ENCODE measurements at places on chromosomes 12 and 14.

- no peak for DNase-seq
Observed at GRCh38 chr12:68580911-68581310, 29.8 kb upstream of the RAP1B start.

DNA sequence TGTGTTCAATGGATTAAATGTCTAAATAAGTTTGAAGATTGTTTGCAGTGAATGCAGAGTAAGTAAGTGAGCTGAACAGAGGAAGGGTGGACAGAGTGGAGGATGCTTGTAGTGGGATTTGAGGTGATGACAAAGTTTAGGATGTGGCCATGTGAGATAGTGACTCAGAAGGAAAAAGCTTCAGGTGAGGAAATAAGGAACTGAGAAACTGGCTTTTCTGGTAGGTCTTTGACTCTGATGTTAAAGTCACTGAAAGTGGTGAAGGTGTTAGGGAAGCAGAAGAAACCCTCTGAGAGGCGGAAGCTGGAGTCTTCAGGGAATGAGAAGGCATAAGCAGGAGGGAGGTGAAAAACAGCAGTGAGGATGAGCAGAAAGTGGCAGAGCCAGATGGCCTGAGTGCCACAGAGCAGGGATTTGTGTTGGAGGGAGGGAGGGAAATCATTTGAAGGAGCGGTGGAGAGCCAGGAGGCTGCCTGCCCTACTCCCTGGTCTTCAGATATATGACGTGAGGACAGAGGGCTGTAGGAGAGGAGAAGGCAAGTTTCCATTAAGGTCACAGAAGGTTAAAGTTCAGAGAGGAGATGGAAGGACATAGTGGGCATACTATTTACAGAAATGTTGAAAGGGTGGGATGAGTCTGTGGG lies 24.8 kb downstream of the RGS6 start:
- DNase-seq: no peak

DNA sequence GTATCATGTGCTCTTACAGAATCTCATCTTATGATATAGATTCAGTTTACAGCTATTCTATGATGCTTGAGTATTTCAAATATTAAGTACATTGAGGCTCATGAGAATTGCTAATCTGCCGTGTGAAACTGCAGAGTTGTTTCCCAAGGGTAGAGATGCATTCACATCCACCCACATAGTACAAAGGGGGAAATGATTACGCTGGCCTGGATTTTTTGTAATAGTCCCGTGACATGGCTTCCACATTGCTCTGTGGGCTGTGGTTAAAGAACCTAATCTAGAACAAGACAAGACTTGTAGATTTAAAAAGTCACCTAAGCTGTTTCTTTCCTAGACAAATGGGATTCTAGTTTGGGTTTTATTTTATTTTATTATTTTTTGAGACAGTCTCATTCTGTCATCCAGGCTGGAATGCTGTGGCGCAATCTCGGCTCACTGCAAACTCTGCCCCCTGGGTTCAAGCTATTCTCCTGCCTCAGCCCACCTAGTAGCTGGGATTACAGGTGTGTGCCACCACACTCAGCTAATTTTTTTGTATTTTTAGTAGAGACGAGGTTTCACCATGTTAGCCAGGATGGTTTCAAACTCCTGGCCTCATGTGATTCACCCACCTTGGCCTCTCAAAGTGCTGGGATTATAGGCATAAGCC lies 13.0 kb upstream of the RIOX1 start:
- peak; percentile 92 for DNase-seq

GRCh38 chr14:50560931-50561285 lies 963 bp downstream of the ATL1 start:
- peak; percentile 94 for DNase-seq

DNA sequence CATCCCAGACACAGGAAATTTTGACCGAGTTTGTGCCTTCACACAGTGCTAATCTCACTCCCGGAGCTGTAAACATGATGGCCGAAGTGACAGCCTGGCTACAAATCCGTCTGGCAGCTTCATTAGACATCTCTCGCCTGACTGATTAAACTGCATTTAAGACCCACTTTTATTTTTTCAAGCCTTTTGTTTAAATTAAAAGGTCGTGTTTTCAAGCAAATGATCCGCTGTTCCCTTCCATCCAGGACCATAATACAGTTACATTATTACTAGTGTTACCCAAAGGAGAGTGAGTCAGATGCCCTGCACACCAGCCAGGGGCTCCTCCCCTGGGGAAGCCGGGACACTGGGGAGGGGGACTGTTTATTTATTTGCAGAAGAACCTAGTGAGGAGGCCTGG lies 200.2 kb downstream of the EXOC5 start:
- no peak for DNase-seq

DNA sequence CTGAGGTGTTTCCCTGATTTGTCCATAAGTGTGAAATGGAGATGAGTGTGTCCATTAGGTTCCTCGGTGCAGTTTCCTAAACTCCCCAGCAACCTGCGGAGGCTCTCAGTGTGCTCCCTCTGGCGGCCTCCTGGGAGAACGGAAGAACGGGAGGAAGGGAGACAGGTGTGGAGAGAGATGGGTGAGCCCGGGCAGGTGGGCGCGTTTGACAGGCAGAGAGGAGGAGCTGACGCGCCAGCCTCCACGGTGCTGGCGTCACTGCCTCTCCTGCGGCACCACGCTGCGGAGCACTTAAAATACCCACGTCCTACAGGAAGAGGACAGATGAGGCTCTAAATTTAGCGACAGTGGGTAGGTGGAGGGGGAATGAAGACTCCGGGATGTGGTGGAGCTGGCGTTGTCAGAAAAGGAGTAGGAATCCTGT lies 26.8 kb upstream of the PEX5 start:
- no peak for DNase-seq

DNA sequence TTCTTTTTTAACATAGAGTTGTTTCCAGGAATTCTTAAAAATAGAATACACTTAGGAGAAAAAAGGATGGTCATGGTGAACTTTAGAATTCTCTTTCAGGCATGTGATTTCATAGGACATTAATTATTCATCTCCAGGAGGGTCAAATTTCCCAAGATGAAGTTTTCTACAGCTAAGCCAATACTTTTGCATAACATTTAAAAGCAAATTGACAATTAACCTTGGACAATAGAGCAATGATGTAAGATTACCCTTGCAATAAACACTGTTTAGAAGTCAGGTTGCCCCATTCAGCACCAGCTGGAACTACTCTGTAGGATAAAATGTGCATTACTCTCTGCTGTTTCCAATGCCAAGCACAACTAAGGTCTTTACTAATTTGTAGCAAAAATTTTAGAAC lies 49.5 kb downstream of the SIX1 start:
- no peak for DNase-seq

DNA sequence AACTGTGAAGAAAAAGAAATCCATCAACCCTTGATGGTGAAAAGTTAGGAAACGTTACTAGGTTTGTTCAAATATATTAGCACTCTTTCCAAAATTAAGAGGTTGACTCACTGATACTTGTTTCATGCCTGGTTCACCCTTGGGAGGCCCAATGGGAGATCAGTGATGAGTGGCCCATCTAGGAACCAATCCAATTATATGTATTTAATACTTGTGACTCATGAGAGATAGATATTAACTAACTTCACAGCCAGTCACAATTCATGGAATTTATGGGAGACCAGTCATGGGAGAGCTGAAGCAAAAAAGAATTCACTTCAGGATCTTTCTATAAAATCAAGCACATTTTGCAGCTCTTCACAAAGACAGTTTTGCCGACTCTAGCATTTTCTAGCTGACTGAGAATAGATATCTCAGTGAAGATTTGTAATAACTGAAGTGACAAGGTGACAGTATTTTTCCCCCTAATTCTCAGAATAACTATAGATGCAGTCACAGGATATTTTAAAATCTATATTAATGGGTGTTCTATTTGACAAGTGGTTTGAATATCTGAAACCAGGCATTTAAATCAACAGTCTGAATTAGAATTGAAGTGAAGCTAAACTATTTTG lies 230.2 kb downstream of the EPS8 start:
- no peak for DNase-seq

DNA sequence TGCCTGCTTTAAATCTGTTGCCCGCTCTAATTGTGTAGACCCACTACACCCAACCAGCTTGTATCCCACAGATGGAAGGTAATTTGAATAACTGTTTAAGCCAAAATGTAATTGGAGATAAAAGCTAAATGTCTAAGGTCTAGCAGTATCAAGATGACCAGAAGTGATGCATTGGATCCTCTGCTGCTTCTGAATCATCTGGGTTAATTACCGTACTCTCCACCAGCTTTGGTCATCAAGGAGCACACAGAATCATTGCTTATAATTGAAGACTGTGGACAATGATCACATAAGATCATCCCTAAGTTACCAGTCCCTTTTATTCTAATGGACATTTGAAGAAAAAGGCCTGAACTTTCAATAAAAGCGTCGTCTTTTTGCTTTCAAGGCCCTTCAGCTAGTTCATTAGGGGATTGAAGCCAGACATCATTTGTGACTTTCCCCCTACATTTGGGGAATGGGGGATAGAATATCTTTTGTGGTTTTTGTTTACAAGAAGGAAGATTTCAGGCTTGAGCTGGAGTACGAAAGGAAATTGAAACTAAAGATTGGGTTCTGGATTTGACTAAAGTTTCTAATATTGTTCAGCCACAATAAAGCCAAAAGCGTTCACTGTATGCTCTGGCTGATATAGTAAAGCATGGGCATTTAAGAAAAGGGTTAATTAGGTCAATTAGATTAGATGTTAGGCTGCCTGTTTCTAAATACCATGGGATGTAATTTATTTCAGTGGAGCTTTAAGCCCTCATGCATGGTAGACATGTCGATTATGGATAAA lies 123.2 kb downstream of the CHST11 start:
- DNase-seq: no peak

DNA sequence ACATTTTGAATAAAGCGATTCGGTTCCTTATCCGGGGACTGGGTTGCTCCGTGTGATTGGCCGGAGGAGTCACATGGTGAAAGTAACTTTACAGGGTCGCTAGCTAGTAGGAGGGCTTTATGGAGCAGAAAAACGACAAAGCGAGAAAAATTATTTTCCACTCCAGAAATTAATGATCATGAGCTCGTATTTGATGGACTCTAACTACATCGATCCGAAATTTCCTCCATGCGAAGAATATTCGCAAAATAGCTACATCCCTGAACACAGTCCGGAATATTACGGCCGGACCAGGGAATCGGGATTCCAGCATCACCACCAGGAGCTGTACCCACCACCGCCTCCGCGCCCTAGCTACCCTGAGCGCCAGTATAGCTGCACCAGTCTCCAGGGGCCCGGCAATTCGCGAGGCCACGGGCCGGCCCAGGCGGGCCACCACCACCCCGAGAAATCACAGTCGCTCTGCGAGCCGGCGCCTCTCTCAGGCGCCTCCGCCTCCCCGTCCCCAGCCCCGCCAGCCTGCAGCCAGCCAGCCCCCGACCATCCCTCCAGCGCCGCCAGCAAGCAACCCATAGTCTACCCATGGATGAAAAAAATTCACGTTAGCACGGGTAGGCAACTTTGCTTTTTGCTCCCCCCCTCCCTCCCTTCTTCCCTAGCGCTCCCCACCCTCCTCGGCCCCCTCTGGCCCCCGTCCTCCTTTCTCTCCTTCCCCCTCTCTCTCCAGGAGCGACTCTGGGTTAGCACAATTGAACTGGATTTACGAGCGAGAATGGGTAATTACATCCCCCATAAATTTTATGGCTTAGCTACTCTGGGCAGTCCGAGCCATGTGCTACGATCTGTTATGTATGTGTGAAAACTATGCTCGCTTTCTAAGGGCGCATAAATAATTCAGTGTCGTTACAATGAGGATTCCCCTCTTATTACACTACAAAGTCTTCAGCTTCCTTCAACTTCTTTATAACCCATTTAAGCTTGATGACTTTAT lies at the start of gene HOXC4:
HOXC4 (plus strand) TSS at position 85 of the 991 bp plus-strand sequence; CDS start at position 173, 88 bp downstream.
- DNase-seq: no peak

DNA sequence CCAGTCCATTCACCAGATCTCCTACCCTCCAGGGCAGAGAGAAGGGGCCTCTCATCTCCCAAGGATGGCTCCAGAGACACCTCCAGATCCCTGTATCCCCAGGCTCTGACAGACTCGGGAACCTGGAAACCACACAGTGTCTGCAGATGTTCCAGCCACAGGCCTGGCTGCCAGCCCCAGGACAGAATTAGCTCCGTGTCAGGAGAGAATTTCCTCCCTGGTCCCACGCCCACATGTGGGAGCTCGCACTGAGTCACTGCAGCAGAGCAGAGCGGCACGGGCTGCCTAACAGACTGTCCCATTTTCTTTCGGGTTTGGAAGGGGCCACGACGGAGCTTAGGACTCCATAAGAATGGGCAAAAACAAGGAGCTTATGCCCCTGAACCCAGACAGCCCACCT lies 33.6 kb downstream of the CMKLR1 start:
- DNase-seq: peak; percentile 94

DNA sequence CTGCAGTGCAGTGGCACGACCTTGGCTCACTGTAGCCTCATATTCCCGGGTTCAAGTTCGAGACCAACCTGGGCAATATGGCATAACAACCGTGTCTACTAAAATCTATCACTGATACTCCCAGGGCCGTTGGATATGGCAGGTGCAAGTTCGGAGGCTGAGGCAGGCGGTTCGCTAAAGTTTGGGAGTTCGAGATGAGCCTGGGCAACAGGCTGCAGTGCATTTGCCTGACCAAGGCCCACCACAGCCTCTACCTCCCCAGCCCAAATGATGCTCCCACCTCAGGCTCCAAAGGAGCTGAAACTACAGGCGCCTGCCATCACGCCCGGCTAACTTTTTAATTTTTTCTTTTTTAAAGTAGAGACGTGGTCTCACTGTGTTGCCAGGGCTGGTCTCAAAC lies 177.1 kb upstream of the ALG10B start:
- DNase-seq: no peak

DNA sequence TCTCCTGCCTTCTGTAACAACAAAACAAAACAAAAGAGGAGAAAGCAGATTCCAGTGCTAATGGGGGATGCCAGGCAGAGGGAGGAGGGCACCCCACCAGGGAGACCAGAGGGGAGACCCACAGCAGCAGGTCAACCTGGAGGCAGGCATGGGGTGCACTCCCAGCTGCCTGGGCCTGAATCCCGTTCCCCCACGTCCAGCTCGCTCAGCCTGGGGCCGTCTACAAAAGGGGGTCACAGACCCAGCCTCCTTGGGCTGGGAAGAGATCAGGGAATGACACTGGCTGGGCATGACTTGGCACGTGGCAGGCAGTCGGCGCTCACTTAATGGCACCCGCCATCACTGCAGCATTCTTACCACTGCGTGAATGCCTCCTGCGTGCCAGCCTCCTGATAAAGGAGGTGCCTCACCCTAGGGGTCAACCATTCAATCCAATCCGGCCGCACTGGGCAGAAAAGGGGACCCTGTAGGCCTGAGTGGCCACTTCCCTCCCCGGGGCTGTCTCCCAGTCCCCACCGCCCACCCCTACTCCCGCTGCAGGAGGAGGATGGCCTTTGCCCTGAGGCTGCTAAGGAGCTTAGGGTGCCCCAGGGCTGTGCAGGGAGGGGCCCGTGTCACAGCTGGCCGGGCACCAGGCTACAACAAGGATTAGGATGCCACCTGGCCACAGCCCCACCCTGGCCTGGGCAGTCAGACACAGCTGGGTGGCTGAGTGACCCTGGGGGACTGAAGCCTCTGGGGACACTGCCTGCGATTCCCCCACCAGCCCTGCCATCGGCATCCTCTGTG lies 87.5 kb downstream of the NCOR2 start:
- DNase-seq: no peak

DNA sequence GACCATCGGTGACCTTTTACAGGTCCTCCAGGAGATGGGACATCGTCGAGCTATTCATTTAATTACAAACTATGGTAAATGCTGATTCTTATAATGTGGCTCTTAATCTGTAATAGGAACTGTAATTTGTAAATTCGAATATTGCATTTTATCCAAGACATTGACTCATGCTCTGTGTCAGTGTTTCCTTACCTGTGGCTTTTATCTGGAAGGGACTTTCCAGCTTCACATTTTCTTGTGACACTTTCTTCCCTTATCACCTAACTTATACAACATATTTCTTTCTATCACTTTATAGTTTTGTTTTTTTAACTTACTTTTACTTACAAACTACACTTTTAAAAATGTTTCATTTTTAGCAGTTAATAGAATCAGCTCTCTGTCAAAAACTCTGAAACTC lies 14.8 kb downstream of the IRAK3 start:
- DNase-seq: no peak

Data from suppressor macrophage treated with lipopolysaccharide for 1 hour (primary cell).